NCI-H524 (cell line): ENCODE measurements at places on chromosomes 1 and 21.

- DNase-seq: no peak
These were observed 17.0 kb downstream of the MFN2 start for GRCh38 chr1:11997081-11997850.

DNA sequence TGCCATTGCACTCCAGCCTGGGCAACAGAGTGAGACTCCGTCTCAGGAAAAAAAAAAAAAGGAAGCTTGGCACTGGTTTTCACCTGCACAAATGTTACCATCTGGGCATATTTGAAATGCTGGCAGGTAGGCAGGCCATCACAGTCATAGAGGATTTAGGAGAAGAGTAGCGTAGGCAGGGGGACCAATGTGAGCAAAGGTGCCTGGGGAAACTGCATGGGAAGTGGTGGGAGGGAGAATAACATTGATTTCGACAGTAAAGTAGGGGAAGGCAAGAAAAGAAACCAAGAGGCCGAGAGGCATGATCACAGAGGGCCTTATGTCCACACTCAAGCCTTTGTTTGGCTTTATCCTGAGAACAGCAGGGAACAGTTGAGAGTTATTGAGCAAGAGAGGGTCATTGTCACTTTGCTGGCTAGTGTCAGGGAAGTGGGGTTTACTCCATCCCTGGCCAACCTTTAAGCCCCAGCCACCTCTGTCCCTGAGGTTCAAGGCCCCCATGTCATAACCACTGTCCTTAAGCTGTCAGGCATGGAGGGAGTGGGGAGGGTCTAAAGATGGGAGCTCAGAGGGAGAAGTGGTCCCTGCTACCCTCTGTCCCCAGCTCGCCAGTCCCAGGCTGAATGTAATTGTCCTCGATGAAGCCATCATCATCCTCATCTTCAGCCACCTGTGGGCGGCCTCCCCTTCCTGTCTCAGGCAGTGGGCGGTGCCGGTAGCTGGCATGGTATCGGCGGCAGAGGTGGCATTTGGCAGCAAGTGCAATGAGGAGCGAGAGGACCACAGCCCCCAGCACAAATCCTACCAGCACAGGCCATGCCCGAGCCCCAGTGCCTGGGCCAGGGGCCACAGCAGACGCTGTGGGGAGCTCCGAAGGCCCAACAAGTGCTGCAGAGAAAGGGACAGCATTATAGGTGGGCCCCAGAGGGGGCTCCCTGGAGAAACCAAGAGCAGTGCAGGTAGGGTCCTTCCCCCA is 2.9 kb downstream of the C1orf210 start:
- DNase-seq: no peak

DNA sequence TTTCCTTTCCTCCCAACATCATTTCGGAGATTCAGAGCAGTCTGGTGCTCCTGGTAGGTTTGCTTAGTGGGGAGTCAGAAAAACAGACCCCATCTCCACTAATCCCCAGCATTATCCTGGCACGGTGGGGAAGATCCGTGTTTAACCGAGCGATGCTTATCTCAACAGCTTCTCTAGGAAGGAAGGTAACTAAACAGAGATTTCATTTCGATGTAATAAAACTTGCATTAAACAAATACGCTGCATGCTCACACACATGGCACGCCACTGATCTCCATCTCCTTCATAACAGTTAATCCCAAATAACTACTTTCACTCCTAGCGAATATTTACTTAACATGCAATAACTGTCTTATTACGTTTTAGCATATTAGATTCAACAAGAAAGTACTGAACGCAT is 144.6 kb upstream of the CD34 start:
- no peak for DNase-seq

- DNase-seq: peak; percentile 25
These were observed 139.4 kb downstream of the LRRC7 start for GRCh38 chr1:69707103-69707502.

GRCh38 chr1:243943671-243944428 is 93.8 kb upstream of the AKT3 start:
- no peak for DNase-seq

GRCh38 chr21:27379354-27379753 is 412.5 kb upstream of the ADAMTS5 start:
- no peak for DNase-seq

- DNase-seq: no peak
These were observed 669.8 kb upstream of the B3GALT2 start for GRCh38 chr1:193856261-193856660.

DNA sequence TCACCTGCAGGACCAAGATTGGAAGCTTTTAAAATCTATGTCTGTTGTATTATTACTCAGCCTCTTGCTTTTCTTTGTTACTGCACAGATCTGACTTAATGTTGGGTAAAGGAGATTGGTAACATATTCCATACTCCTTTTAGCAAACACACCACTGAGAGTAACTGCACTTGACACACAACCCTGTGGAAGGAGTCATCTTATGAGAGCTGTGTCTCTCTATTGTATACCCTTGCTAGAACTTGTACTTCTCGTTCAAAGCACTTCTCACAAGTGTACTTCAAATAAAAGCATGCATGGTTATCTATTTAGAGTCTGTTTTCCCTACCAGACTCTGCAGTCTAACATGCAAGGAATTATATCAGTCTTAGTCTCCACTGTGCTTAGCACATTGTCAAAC is 813.4 kb downstream of the ADGRL2 start:
- DNase-seq: no peak

GRCh38 chr1:101453844-101454243 is 217.0 kb downstream of the S1PR1 start:
- no peak for DNase-seq

DNA sequence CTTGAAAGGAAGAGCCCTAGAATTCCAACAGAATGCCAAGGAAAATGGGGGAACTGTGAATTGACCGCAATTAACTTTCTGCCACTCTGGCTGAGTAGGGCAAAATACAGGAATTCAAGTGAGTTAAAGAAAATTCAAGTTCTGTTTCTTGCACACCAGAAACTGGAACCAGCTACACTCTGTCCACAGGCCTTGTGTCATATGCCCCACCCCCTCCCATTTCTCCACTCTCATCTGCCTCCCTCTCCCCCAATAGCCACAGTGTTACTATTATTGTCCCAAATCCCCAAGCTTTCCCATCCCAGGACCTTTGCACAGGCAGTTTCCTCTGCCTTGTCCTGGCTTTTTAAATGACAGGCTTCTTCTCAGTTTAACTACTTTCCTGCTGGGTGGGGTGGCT is 4.3 kb upstream of the STK40 start:
- DNase-seq: no peak

- DNase-seq: no peak
These were observed 588 bp upstream of the WNT3A start for GRCh38 chr1:228006034-228006785.

GRCh38 chr21:42433946-42434551 is 30.3 kb downstream of the UBASH3A start:
- DNase-seq: no peak

DNA sequence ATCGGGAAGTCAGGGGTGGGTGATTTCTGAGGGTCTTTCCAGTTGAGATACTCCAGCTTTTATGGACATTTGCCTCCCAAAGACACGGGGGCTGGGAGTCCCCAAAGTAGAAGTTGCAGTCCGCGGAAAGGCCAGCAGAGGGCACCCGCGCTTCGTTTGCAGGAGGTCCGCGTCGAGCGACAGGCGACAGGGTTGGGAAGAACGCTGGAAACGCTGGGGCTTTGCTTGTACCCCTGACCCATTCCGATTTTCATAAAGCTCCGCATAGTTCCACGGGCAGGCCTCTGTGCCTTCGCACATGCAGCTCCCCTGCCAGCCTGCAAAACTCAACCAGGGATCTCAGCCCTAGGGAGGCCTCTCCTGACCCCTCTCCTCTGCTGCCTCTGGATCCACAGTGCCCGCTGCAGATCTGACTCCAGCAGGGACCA is 44.2 kb upstream of the LAPTM5 start:
- peak; percentile 64 for DNase-seq

GRCh38 chr1:7670334-7671145 is 100.6 kb upstream of the VAMP3 start:
- no peak for DNase-seq

- no peak for DNase-seq
These were observed 194.9 kb downstream of the DYRK1A start for GRCh38 chr21:37561506-37561905.

- no peak for DNase-seq
These were observed 426.5 kb upstream of the CAMK1G start for GRCh38 chr1:209156991-209157390.

DNA sequence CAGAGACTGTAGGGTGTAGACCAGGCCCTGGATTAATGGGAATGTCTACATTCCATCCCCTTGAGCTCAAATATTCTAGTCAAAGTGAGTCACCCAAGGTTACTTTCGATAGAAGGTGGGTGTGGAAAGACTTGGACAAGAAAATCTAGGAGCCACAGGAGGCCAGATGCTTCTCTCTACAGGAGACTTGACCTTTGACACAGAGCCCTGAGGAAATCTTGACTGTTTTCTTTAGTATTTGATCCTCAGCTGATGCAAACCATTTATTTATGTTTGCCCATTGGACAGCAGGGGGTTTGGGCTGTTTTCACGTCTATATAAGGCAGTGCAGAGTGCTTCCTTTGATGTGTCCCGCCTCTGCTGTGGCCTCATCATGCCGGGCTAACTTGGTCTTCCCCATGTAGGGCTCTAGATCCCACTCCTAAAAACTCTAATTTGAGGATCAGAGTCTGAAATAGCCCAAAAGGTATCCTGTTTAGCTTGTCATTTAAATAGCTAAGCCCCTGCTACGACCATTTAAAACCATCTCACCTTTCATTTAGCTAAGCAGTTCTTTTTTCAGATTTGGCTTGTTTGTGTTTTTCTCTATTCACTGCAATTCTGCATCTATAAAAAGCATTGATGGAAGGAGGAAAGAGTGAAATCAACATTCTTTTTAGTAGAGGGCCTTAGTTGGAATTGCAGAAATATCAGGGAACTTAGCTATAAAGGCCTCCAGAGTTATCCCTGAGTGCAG is 15.5 kb upstream of the MAP3K7CL start:
- no peak for DNase-seq

DNA sequence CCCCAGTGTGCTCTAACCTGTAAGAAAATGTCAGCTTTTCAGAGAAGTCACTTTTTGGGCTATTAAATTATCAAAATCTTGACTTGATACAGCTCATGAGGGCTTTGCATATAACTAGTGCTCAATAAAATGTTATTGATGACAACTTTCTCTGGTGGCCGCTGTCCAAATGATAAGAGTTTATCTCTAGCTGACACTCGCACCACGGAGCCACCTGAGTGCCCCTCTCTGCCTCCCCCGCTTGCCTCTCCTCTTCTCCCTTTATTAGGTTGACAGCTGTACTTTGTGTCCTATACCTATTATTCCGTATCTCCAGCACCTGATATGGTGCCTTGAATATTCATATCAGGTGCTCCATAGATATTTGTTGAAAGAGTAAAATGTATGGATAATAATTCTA is 82.8 kb downstream of the PHTF1 start:
- DNase-seq: no peak

DNA sequence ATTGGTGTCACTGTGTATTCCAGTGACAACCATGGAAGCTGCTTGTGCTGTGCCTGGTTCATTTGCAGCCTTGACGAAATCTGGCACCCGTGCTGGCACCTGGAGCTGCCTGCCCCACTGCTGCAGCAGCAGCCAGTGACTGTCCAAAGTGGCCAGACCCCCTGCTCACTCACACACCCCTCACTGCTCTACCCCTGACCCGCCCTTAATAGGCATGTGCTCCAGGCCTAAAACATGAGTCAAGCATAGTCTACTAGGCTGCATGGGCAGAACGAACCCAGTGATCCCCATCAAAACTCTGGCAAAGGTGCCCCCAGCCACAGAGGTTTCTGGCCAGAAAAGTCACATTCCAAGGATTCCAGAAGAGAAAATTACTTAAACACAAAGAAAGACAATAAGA is 7.7 kb downstream of the PRAMEF1 start:
- no peak for DNase-seq

DNA sequence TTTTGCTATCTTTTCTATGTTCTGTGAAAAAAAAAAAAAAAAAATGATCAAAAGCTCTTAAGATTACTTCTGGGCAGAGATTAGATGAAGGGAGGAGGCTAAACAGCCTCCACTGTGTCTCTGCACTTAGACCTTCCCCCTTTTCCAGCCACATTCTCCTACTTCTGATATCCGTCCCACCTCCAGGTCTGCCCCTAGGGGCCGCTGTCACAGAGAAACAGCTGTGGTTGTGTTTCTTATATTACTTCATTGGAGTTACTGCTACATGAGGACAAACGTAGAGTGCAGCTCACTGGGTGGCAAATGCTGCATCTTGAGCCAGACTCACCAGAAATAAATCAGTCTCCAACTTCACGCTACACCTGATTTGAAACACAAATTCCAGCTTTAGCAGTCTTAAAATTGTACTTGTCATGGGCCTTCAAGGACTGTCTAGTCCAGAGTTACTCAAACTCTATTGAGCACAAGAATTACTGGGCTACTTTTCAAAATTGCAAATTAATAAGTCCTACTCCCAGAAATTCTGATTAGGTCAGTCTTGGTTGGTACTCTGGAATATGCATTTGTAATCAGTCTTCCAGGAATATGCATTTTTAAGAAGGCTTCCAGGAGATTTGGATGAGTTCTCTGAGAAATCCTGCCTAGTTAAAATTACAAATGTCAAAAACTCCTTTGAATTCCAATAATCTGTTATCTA is 125.2 kb upstream of the PTBP2 start:
- peak; percentile 36 for DNase-seq
